Urothelium cell line (cell line): ENCODE measurements at places on chromosomes 11 and 22.

DNA sequence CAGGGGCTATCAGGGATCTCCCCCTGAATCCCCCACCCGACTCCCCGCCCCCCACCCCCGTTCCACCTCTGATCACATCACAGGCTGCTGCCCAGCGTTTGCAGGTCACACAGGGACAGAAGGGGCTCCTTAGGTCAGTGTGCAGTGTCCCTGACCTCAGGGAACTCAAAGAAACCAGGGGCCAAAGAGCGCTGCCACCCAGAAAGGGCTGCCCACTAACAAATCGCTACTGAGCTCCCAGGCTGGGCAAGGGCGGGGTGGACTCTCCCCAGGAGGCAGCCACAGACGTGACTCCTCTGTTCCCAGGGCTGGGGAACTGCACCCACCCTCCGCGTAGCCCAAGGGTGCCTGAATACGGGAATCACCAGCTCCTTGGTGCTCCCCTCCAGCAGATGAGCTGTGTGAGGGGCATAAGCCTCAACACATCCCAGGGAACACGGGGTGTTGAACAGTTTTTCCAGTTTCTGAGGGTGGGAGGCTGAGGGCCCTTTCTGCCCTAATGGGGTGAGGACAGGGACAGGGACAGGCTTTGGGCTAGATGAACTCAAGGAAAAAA, 9.9 kb upstream of the POLDIP3 start:
- DNase-seq = no peak

DNA sequence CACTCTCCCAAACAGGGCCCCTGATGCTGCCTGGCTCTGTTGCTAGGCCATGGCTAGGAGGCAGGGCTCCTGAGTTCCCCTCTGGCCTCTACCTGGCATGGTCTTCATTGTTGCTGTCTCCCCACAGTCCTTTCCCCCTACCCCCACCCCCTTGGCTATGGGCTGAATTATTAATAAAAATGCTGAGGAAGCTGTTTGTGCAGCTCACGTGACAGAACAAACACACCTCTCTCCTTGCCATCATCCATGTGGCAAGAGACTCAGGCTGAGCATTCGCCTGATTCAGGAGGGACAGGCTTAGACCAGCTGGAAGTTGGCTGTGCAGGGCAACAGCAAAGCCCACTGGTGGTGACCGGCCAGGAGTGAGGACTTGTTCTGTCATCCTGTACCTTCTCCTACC, 4.2 kb upstream of the SYT7 start:
- no peak for DNase-seq

DNA sequence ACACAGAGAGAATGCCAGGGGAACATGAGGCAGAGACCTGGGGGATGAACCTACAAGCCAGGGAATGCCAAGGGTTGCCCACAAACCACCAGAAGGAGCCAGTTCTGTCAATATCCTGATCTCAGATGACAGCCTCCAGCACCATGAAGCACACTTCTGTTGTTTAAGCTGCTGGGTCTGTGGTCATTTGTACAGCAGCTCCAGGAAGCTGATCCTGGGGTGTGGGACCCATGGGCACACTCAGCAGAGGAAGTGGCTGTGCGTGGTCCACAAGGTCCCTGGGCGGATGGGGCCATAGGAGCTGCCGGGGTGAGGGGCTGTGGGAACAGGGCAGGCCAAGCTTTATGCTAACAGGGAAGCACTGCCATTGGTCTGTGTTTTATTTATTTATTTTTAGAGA, 12.1 kb downstream of the PPM1F start:
- DNase-seq = no peak

DNA sequence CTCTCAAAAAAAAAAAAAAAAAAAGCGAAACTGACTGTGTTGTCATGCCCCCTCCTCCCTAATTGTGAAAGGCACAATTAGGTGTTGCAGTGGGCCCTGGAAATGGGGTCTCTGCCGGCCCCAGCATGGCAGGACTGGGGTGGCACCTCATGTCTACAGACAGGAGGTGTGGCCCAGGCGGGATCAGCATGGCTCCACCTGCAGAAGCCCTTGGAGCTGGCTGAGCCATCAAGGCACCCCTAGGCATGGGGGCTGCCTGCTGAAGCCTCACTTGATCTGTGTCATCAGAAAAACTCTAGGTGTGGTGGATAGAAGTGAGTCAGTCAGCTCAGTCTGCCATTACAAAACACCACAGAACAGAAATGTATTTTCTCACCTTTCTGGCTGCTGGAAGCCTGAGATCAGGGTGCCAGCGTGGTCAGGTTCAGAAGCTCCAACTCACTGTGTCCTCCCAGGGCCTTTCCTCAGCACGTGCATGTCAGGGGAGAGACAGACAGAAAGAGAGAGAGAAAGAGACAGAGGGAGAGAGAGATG, 10.1 kb upstream of the B4GALNT4 start:
- DNase-seq = no peak

GRCh38 chr11:3609416-3610265, 32.2 kb downstream of the ART5 start:
- peak; percentile 52 for DNase-seq

DNA sequence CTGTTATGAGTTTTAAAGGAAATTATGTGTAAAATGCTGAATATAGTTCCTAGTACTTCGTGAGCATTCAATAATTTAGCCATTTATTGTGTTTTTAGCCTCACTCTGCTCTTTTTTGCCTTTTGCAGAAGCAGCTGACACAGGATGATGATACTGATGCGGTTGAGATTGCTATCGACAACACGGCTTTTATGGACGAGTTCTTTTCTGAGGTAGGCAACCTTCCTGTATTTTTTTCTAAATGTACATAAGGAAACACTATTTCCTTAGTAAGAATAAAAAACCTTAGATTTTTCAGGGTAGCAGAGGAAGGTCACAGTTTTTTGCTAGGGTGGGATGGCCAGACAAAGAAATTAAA, 17.9 kb downstream of the STX3 start:
- no peak for DNase-seq

DNA sequence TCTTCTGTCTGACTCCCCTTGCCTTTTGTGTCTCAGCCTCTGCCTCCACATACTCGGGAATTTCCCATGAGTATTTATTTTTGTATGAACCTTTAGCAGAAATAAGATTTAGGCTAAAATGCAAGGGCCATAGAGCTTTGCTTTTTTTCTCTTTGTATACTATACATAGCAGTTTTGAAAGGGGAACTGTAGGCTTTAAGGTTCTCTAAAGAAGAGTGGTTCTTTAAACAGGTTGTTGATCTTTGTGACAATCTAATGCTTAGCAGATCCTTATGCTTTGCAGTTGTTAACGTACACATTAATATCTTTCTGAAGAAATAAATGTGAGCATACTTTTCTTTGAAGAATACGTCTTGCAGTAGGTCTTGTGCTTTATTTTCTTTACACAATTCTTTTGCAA, 35.0 kb downstream of the TBCEL start:
- no peak for DNase-seq

GRCh38 chr11:130001461-130002351, 929 bp downstream of the PRDM10 start:
- DNase-seq = peak; percentile 23

GRCh38 chr22:24290459-24290858, 19.8 kb downstream of the SPECC1L start:
- no peak for DNase-seq

GRCh38 chr11:125949271-125950177, 3.7 kb downstream of the VSIG10L2 start:
- DNase-seq = no peak
